NCI-H1092 (cell line): ENCODE measurements at places on chromosomes 7 and 10.

GRCh38 chr7:27148031-27148755 lies 619 bp upstream of the HOXA6 start:
- no peak for DNase-seq

DNA sequence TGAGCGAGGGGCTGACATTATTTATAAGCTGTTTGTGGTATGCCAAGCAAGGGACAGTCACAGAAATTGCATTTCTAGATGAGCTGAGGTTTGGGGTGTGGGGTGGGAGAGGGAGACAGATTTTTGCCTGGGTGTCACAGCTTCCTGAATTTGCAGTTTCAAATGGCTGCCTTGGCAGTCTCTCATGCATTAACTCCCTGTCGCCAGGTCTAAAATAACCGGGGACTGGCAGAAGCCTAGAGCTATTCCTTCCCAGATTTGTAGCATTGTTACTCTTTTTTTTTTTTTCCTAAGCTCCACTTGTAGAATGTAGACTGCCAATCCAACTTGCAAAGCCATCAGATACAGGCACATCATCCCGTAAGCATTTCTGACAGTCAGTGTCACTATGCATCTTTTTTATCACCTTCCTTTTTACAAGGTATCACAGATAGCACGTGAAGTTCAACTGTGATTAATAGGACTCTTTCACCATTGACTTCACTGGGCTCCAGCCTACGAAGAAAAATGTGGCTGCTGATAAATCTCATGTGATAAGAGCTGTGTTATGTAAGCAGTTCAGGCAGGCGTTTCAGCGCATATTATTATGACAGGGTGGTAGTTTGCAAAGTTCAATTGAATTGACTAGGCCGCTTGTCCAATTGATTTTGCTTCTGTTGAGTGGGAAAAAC lies 130.7 kb upstream of the CELF2 start:
- no peak for DNase-seq

GRCh38 chr7:76259124-76260093 lies 43.1 kb upstream of the HSPB1 start:
- DNase-seq = no peak

DNA sequence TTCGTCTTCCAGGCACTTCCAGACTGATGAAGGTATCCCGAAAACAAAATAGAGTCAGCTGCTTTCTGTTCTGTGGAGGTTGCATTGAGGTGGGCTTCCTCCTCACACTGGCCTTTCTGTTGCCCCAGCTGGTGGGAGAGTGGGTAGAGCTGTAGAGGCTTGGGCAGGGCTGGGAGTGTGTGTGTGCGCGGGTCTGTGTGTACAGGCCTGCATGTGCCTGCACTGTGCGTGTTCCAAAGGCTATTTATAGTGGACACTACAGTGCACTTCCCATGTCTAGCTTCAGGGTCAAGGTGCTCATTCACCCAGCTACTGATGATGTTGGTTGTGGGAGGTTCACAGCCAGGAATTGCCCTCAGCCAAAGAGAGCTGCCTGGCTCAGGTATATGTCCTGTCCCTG lies 260.1 kb upstream of the HABP2 start:
- no peak for DNase-seq

DNA sequence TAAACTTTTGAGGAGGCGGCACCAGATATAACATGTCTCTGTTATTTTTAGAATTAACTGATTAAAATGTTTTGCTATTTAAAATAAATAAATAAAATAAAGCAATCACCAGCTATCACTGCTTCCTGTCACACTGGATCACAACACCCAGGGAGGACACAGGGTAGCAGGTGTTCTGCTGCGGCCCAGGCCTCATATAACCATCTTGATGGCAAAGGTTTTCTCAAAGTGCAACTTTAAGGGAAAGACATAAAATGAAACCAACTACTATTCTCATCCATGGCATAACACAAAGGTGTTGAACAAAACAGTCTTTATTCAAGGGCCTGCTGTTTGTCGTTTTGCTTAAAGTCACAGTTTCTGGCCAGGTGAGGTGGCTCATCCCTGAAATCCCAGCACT lies 23.2 kb downstream of the GPER1 start:
- DNase-seq = no peak

GRCh38 chr7:11290863-11291262 lies 317.2 kb downstream of the PHF14 start:
- no peak for DNase-seq

DNA sequence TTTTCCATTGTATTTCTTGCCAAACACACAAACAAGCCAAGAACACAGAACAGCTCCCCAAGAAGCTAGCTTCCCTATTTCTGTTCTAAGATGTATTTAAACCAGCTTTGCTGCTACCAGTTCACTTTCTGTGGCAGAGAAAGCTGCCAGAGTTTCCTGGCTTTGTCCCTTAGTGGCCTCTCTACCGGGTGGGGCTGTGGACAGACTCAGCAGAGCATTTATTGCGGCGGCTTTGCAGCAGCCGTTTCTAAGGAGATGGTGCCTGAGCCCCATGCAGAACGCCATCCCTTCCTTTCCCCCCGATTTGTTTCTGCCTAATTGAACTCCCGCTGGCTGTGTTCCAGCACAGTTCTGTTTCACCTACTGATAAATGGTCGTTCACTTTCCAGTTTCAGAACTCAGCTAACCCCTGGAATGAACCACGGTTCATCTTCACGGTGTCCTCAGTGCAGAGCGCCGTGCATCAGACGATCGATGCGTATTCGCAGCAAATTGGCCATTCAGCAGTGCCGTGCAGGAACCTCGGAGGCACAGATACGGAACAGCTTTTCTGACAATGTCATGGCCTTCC lies 33.8 kb upstream of the SFMBT2 start:
- DNase-seq = peak; percentile 21

DNA sequence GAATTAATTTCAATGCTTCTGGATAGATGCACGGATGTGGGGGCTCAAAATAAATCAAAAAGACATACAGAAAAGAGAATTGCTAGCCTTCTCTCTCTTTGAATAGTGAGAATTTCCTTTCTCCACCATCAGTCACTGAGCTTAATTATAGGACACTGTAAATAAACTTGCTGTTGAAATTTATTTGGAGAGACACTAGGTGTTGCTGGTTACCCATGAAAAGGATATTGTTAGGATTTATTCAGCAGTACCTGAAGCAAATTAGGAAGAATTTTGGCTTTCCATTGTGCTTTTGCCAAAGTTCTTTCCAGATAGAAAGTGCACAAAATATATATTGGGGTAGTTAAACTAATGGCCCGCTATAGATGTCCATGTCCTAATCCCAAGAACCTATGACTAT lies 27.6 kb downstream of the GCC1 start:
- no peak for DNase-seq

DNA sequence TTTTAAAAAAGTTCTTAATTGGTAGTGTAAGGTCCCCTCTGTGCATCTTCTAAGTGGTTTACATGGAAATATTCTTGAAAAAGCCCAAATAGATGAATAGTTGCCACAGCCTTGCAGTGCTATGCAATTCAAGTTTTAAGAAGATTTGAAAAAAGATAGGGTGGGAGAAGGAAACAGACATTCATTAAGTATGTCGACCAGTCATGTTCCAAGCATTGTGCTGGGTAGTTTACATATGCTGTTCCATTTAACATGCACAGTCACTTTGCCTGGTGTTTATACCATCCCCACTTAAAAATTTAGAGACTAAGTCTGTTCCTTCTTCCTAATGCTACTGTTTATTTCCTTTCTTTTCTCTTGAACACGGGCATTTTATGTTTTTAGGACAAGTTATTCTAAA lies 28.1 kb upstream of the NAMPT start:
- DNase-seq = no peak

DNA sequence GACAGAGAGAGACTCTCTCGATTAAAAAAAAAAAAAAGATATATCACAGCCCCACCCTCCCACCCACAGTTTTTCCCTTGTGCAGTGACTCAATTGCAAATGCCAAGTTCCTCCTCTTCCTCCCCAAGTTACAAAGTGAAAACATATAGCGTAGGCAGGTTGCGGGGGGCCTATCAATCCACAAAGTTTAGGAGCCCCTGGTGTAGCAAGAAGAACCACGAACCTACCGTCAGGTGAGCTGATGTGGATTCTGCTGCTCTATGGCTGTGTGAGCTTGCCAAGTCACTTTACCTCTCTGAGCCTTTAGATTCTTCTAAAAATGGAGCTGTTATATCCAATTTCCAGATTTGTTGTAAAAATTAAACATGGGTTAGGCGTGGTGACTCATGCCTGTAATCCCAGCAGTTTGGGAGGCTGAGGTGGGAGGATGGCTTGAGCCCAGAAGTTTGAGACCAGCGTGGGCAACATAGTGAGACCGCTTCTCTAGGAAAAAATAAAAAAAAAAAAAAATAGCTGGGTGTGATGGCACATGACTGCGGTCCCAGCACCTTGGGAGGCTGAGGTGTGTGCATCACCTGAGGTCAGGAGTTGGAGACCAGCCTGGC lies 8.2 kb upstream of the RHBDD2 start:
- DNase-seq = no peak

DNA sequence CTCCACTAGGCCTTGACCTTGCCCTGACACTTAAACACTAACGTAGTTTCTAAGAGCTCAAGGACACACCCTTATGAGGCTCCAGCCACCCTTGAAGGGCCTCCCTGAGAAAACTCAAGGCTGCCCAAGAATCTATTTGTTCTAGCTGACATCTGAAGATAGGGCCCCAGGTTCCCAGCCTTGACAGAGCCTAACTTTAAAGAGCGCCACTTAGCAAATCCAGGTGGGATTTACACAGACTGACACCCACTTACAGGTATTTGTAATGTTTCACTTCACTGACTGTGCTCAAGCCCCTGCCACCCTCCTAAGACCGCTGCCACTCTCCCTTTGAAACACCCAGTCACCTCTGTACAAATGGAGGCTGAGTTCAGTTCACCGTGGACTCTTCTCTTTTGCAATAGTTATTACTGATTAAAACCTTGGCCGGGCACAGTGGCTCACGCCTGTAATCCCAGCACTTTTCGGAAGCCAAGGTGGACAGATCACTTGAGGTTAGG lies 90.4 kb downstream of the SVOPL start:
- DNase-seq = no peak

DNA sequence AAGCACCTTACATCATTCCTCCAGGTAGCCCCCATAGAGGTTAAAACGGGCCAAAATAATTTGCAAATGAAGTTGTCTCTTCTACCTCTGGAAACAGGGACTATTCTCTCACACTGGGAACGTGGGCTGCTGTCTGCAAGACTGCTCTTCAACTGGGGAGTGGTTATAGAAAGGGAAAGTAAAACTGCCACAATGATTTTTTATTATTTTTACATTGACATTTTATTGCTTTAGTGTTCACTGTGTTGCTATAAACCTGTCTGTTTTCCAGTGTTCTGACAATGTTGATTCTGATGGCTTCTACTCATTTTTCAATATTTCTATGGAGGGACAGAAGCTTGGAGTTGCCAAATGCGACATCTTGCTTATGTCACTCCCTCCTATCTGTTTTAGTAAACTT lies 115.1 kb upstream of the ANTXRL start:
- DNase-seq = no peak

- no peak for DNase-seq
These were observed 430.3 kb downstream of the SORCS1 start for GRCh38 chr10:106734220-106734619.

DNA sequence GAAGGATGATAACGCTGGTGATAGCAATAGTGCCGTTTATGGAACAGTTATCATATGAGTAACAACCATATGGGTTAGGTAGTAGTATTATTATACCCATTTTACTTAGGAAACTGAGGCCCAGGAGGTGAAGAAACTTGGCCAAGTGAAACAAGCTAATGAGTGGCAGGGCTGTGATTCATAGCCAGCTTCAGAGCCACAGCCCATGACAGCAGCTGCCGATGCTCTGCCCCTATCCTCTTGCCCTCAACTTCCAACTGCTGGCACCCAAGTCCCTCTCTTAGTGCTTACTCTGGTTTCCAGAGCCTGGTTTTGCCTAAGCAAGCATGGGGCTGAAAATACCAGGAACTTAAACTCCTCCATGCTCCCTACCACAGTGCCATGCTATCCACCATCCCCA lies 12.3 kb downstream of the SH3PXD2A start:
- DNase-seq = no peak

DNA sequence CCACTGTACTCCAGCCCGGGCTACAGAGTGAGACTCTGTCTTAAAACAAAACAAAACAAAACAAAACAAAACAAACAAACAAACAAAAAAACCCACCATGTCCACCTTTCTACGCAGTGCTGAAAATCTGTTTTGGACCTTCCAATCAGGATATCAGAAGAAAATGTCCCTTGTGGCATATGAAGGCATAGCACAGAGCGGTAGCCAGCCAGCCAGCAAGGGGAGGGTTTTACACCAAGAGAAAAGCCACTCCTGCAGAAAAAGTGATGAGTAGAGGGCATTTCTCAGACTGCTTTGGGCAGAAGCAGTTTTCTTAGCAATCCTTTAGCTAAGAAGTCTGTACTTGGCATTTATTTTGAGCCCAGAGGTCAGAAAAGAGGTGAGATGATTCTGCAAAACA lies 612.2 kb downstream of the TYW1 start:
- DNase-seq = no peak

DNA sequence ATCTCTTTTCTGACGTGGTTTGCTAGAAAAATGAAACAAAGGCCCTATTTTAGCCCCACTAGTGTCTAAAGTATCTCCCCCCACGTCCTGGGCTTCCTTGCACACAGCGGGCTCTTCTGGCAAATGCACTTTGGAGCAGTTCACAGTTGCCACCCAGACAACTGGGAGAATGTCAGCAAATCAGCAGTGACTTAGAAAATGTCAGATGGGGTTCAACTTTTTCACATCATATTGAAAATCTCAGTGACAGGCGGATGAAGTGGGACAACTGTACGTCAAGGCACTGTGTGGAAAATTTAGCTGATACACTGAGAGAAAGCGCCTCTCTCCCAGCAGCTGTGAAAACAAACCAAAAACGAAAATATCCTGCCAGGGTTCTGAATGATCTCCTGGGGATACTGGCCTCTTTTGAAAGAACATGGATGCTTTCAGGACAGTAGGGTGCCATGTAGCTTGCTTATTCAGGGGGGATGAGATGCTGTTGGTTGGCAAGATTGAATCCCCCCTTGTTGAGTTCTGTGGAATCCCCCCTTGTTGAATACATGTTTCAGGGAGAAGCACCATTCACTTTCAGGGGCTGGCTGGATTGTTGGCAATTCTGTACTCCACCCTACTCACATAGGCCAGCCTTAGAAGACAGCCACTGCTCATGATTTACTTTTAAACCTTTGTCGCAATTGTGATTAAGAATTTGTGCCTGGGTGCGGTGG lies 372.8 kb upstream of the CELF2 start:
- no peak for DNase-seq

GRCh38 chr10:29668628-29669027 lies 33.9 kb upstream of the SVIL start:
- no peak for DNase-seq

DNA sequence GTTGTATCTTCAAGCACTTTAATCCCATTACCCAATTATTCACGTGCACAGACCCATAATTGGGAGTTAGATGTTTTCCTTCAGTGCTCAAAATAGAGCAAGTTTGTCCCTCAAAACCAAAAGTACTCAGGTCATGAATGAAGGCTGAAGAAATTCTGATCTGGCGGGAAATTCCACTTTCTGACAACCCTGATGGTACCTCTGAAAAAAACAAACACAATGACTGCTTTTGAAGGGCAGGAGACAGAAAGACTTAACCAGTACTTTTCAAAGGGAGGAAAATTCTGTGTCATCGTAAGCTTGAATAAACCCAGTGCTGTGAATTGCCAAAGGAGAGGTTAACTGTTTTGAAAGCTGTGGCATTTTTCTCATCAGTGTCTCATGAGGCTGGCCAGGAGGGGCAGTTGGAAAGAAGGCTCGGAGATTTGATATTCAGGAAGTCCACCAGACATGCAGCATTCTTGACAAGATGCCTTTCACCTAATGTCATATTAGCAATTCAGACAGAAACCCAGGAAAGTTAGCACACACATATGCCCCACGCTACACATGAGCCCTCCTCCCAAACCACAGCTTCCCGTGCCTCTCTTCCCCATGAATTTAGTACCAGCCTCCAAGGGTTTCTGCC lies 347.0 kb downstream of the KCNMA1 start:
- DNase-seq = no peak

- DNase-seq = no peak
These were observed 76.9 kb downstream of the FAM171A1 start for GRCh38 chr10:15293862-15294842.
